ENCODE measurements at places on chromosomes 3 and 15.

DNA sequence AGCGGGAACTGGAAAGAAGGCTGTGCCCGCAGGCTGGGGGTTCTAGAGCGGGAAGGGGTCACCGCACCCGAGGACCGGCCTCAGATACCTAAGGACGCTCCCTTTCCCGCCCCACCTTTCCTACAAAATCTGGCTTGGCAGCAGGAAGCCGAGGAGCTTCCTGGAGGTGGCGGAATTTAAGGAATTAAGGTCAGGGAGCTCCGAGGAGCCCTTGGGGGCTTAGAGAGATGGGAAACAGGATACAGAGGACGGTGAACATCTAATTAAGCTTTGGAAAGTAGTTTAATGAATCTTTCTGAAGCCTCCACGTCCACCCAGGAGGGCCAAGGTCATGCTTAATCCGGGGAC is 507 bp upstream of the AP3B2 start:
- DNase-seq: no peak

DNA sequence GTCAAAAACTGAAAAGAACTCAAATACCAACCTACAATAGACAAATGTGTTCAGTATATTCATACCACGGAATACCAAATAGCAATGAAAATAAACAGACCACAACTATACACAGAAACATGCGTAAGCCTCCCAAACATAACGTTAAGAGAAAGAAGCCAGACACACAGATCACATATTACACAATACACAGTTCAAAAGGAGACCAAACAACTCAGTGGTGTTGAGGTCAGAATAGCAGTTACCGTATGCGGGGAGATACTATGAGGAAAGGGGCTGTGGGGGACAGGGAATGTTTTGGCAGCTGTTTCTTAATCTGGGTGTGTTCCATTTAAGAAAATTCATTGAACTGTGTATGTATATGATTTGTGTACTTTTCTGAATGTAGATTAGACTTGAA is 6.6 kb downstream of the OSBPL10 start:
- no peak for DNase-seq

DNA sequence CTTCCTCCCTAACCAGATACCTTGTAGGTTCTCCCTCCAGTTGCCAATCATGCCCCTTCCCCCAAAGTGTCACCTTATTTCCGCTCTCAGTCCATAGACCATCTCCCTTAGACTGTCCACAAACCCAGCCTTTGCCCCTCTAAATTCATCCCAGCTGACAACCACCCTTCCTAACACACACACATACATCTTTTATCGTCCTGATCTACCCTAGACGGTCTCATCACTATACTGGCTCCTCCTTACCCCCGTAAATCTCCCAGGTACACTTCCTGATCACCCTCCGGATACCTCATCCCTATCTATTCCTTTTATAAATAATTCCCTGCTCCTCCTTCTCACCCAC is 828 bp downstream of the THOC7 start:
- no peak for DNase-seq

DNA sequence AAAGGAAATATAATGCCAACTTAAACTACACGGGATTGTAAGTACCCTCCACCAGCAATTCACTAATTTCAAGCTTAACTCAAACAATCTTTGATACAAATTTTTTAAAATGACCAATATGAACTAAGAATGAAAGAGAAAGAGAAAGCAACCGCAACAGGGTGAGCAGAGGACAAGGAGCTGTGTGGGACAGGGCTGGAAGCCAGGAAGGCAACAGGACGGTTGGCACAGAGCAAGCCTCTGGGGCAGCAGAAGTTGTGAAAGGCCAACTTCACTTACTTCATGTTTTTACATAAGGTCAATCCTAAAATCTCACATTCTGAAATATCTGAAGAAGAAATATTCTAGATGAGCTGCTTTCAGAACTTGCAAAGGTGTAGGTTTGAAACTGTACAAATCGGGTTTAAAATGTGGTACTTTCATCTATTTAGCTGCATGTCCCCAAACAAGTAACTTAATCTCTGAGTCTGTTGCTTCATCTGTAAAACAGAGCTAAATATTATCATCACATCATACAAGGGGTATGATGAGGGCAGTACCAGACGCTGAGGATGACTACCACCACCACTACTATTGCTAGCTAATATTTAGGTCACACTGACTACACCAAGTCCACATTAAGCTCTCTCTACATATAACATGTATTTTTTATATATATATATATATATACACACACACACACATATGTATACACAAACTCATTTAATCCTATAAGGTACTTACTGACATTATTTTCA is 101.7 kb downstream of the IGSF11 start:
- DNase-seq: no peak

GRCh38 chr3:194367992-194368841 is 1.3 kb downstream of the LRRC15 start:
- DNase-seq: no peak

- no peak for DNase-seq
Observed at GRCh38 chr3:73484656-73485248, 140.0 kb downstream of the PDZRN3 start.

GRCh38 chr15:47822048-47822447 is 104.7 kb downstream of the SEMA6D start:
- DNase-seq: no peak

DNA sequence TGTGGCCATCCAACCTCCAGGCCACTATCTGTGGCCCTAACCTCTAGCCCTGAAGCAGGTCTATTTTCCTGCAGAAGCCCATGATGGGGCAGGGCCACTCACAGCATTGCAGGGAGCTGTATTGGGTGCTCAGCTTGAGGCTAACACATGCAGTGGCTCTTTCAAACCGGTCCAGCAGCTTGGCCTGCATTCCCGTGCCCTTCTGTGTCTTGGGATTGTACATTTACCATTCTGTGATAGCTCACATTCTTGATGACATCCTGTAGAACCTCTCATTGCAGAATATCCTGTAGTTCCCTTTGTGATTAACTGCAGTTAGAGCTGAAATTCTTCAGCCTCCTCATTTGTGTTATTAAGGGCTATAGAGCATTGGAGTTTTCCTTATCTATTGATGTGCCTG is 60.8 kb upstream of the ANKRD34C start:
- no peak for DNase-seq

GRCh38 chr3:21909096-21909495 is 158.1 kb upstream of the ZNF385D start:
- no peak for DNase-seq

- no peak for DNase-seq
Observed at GRCh38 chr15:87033056-87033455, 953.4 kb downstream of the AGBL1 start.

- DNase-seq: no peak
Observed at GRCh38 chr3:177512945-177513814, 315.9 kb upstream of the TBL1XR1 start.

DNA sequence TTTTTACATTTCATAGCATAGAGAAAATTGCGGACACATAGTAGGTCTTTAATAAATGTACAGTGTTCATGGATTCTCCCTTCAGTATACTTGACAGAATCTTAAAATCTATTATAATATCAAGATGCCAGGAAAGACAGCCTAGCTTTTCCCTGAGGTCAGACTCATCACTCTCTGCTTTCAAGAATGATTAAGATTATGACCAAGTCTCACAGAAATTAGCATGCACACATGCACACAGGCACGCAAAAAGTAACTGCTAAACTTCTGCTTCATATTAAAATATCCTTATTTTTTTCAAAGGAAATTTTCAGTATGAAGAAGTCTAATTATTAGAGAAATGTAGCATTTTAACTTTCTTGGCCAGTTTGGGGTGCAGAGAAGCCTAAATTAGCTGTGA is 493.8 kb upstream of the NECTIN3 start:
- DNase-seq: no peak

DNA sequence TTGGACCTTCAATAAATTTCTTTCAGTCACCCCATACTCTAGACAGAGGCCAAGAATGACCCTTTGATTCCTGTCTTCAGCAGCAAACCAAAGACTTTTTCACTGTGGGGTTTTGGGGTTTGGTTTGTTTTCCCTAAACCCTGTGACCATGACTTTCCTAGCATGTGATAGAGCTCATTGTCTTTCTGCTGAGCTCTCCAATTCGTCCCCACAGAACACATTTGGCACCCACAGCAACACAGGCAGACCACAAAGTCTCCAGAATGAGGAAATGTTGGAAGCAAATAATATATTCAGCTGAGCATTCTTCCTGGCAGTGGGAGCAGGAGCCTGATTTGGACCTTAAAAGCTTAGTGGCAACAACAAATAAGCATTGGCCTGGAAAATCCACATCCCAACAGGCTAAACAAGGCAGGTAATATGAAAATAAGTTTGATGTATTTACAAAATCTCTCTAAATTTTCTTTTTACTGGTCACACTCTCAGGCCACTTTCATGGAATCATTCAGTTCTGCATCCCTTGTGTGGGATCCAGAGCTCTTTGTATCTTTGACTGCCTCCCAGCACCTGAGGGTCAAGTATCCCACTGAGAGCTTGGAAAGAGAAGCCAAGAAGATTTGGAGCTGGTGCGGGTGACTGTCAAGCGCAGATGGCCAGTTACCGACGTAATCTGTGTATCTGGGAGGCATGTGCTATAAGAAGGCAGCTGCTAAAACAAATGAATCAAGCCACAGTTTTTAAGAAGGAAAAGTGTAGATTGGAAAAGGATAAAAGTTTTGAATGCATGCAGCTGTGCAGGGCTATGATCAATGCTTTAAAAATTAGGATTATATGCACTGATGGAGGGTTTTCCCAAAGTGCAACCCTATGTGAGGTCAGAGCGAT is 36.5 kb upstream of the CPB1 start:
- no peak for DNase-seq

DNA sequence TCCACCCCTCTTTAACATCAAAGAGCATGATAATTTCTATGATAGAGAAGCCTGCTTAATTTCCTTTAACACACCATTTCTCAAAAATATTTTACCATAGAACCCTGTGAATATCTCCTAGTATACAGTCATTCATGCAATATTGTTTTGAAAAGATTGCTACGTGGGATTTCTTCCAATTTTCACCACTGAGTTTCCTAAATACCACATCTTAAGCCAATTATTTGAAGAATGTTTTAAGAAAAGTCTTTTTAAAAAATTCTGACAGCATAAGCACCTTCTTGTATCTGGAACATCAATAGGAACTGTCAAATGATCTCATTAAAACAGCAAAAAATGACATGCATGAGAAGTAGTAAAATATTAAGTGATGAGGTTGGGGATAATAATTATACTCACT is 1126.7 kb downstream of the TUSC7 start:
- no peak for DNase-seq

- no peak for DNase-seq
Observed at GRCh38 chr3:139519998-139520737, 19.4 kb downstream of the RBP1 start.

DNA sequence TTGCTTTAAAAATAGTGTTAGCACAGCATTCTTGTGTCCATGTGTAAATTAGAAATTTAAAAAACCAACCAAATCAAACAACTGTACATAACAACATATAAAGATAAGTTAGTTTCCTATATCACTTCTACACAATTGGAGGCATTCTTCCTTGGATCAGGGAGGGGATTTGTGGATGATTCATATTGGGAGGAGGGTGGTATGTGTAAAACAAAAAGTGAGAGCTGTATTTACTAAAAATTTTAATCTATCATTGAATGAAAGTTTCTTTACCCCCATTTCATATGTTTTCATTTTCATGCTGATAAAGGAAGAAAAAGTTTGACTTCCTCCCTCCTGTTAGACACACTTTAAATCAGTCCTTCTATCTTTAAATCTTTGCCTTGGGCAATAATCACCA is 325.0 kb downstream of the SATB1 start:
- DNase-seq: no peak

GRCh38 chr3:14273901-14274611 is 95.4 kb downstream of the LSM3 start:
- peak; percentile 36 for DNase-seq

- no peak for DNase-seq
Observed at GRCh38 chr3:38538773-38539353, 42.7 kb downstream of the EXOG start.

- no peak for DNase-seq
Observed at GRCh38 chr3:156417559-156418132, 137.3 kb downstream of the SSR3 start.

DNA sequence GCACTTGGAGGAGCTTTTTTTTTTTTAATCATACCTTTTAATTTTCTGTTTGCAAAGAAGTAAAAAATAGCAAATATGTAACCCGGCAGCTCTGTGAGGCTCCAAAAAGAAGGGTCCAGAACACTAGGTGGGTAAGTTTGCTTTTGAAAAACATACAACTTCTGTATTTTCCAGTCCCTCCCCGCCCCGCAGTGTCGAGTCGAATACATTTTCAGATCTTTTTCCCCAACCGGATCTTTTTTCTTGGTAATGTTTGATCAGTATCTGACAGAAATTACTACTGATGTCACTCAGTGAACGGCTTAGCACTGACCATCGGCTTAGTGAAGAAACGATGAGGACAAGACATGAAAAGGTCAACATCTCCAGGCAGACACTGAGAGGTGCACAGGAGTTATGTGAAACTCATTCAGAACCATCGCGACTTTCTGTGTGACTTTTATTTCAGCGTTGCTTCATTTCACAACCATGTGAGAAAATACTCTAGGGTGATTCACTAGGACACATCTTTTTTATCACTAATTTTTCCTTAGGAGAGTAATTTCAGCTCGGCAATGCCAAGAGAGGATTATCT is 11.0 kb downstream of the ISL2 start:
- DNase-seq: no peak

DNA sequence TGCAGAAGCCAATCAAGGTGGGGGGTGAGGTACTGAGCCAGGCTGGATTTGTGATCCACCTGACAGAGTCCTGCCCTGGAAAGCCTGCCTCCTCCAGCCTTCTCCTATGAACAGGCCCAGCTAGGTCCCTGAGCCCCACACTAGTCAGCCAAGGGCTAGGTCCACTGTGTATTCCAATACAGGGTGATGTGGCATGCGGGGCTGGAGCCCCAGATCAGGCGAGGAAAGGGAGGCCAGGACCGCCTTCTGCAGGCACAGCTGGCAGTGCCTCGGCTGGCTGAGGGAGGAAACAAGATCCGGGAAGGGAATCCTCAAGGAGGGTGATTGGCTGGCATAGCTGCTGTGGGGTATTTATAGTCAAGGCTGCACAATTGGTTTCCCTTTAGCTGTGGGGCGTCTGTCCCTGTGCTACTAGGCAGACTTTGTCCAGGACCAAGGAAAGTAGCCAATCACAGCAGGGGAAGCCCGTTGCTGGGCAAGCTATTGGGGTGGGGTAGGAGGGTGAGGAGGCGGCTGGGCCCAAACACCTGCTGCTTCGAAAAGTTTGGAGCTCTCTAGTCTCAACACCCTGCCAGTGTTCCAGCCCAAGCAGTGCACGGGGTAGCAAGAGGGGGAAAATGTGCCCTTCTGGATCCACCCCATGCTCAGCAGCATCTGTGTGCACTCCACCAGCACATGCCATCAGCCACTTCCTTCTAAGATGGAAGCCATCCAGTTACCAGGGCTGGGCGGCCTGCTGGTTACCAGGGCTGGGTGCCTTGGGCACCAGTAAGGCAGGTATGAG is 5.9 kb downstream of the KY start:
- DNase-seq: no peak

- DNase-seq: no peak
Observed at GRCh38 chr3:43774799-43775198, 84.1 kb downstream of the ABHD5 start.

DNA sequence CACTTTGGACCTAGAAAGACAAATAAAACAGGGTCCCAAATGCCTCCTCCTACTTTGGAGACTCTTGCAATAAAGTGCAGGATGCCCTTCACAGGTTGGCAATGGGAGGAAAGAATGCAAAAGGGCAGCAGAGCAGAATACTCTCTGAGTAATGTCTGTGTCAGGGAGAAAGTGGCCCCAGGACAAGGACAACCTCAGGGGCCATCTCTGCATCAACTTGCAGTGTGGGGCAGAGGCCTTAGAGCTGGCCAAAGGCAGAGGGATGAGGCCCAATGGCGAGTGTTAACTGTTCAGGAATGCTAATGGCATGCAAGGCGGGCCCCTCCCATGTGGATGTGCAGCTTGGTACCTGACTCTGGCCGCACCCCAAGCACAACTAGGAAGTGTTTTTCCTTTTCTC is 8.4 kb downstream of the UPK1B start:
- DNase-seq: peak; percentile 37

All from epithelial cell of prostate (primary cell).